Right ventricle myocardium inferior (tissue), 1 donor: ENCODE measurements at places on chromosomes 4 and X. TPM values are rescaled to one million over a fixed set of nuclear protein-coding genes. Genes with fewer than 3 reads are reported as not detected.
A peak's percentile ranks its signal among the peaks of the same experiment; 100 is the strongest.

GRCh38 chr4:101651778-101652177 lies 138.8 kb upstream of the BANK1 start:
- DNase-seq, result no peak

- DNase-seq, result peak; percentile 17
These were observed 99.9 kb downstream of the WFS1 start for GRCh38 chr4:6369511-6369910.

The MAB21L2 gene
- not detected for total RNA-seq

DNA sequence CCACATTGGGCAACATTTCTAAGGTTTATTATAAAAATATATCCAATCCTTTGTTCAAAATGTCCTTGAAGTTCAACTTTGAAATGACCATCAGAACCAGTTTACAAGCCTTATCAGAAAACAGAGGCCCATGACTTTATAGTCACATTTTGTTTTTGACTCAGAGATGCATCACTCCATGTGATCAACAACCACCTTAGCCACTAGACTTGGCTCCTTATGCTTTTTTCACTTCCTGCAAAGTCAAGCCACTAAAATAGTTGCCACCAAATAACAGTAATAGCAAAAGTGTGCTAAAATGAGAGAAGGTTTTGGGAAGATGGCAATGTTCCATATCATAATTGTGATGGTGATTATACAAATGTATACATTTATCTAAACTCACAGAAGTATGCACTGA lies 181.7 kb downstream of the MAML3 start:
- no peak for DNase-seq

DNA sequence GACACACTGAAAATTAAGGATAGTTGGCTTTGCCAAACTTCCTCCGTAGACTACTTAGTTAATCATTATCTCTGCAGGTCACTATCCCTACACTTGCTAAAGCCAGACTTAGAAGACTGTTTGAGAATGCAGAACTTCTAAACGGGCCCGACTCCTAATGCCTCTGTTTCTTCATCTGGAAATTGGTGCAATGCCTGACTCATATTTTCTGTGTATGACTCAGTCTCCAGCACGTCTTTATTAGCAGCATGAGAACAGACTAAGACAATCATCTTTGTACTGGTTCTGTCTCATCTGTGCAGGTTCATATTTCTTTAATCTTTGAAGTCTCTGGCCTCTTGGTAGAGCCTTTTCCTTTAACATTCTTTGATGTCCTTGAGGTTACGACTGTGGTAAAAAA lies 411.9 kb upstream of the ACTRT1 start:
- DNase-seq, result no peak

DNA sequence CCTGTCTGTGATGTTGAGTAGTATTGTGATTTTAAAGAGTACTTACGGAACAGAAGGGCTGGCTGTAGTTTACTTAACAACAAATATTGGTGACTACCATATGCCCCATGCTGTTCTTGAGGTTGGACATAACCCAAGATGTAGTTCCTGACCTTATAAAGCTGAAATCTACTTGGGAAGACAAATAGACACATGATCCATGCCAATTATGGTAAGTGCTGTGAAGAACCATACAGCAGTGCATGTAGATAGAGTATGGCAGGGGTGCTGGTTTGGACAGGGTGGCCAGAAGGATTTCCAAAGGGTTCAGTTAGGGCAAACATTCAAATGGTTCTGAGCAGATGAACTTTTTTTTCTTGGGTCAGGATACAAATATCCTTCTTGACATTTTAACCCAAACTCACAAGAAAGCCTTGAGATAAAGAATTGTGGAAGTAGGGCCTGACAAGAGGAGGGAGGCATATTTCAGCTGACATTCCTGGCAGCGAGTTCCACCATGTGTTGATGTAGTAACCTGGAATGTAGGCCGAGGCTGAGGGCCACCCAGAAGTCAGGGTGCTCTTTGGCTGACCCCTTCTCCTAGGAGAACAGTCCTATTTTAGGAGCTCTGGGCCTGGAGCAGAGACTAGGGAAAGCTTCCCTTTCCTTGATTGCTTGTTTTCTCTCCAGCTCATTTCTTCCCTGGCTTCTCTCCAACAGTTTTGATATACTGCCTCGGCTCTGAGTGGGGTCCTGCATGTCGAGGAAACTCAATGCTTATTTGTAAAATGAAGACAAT lies 74.2 kb downstream of the FREM3 start:
- DNase-seq, result peak; percentile 80

- no peak for DNase-seq
These were observed 2.6 kb upstream of the TCEANC start for GRCh38 chrX:13650318-13650717.

DNA sequence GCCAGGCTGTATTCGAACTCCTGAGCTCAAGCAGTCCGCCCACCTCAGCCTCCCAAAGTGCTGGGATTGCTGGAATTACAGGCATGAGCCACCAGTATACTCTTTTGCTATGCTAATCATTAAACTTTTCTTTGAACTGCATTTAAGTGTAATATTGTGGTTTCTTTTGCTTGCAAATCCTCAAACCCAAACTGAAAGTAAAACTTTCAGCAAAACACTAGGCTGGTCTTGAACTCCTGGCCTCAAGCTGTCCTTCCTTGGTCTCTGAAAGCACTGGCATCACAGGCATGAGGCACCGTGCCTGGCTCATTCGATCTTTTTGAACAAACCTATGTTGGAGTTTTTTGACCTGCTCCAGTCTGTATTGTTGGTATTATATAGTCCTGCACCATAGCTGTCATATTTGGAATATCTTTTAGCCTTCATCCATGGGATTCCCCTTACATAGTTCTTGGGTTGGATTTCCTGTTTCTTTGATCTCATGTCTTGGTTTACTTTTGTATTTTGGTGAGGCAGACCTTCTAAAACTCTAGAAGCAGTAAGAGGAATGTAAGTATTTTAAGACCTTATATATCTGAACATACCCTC lies 34.1 kb downstream of the MOB1B start:
- no peak for DNase-seq

DNA sequence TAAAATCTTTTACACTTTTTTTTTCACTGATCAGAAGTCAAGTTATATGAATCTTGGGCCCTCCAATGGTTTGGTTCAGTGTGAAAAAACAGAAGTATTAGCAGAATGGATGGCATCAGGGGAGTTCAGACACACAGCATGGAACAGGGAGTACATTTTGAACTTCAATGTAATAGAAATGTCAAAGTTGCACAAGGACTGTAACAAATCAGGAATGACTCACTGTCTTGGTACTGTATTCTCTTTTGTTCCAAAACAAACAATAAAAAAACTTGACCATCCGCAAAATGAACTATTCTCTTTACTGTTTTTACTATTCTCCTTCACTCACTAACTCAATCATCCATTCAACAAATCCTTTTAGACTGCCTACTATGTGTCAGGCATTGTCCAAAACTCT lies 401.0 kb downstream of the FSTL5 start:
- DNase-seq, result no peak

The MID2 gene
- 7.1 TPM for total RNA-seq

- no peak for DNase-seq
These were observed 8.3 kb downstream of the SPATA18 start for GRCh38 chr4:52059372-52059771.

The RTL9 gene
- total RNA-seq, result 0.38 TPM

The HSFX2 gene
- total RNA-seq, result not detected

The CXCL3 gene
- total RNA-seq, result 0.16 TPM

The LUZP4 gene
- total RNA-seq, result not detected

GRCh38 chr4:127307996-127308395 lies 324.8 kb upstream of the INTU start:
- DNase-seq, result no peak

- peak; percentile 39 for DNase-seq
These were observed 70.8 kb downstream of the ADRA2C start for GRCh38 chr4:3836756-3837601.

- no peak for DNase-seq
These were observed 64.0 kb downstream of the IGSF1 start for GRCh38 chrX:131225078-131225477.

The NSG1 gene
- total RNA-seq, result 8.9 TPM

The FAM9B gene
- total RNA-seq, result not detected

The ASMTL gene
- total RNA-seq, result 33.1 TPM

- no peak for DNase-seq
These were observed 49.9 kb upstream of the MND1 start for GRCh38 chr4:153294631-153295030.

DNA sequence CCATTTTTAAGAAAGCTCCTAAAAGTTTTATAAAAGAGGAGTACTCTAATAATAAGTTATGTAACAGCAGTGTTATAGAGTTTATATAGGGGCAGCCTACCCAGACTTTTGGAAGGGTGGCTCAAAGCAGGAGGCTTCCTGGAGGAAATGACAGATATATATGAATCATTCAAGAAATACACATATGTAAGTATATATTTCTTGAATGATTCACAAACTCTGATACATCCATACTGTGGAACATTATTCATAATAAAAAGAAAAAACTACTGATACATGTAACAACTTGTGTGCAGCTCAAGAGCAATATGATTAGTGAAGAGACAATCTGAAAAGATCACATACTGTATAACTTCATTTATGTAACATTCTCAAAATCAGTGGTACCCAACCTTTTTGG lies 166.2 kb downstream of the WDFY3 start:
- DNase-seq, result no peak

DNA sequence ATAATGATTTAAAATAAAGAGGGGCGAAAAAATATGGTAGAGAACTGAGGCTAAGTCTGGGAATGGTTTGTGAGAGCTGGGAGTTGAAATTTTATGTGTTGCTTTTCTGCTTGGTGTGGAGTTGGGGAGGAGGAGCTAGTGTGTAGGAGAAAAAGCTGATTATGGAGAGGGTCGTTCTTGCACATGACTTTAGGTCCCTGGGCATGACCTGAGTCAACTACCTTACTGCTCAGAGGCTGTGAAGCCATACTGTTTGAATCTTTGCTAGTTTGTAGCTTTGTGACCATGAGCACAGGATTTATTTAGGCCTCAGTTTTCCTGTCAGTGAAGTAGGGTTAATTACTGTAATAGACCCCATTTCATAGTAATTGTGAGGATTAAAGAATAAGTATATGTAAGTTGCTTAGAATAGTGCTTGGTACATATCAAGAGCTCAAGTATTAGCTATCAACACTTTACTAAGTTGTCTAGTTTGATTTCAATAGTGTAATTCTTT lies 78.6 kb downstream of the KDM6A start:
- DNase-seq, result no peak

The GPRIN3 gene
- 5.9 TPM for total RNA-seq

DNA sequence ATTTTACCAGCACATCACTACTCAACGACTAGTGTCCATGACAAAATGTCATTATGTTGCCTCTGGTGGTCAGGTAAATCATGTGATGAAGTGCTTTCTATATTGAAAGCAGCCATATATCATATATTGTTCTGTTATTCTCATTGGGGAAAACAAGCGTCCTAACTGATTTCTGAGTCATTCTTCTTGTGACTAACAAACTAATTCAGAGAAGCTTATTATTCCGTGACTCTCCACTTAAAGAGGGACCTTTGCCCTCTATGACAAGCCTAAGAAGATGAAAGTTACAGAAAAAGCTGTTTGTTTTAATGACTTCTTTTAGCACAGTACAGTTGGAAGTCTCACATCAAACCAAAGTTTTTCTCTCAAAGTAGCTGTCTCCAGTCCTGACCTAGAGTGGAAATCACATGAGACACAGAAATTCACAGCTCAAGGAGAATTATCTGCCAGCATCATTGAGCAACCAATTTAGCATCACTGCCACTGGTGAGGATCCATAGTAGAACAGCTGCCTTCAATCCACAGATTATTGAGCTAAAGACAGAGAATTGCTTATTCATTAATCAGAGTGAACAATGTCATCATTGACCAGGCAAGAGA lies 36.4 kb downstream of the ASB9 start:
- no peak for DNase-seq

The CXorf49 gene
- total RNA-seq, result not detected

DNA sequence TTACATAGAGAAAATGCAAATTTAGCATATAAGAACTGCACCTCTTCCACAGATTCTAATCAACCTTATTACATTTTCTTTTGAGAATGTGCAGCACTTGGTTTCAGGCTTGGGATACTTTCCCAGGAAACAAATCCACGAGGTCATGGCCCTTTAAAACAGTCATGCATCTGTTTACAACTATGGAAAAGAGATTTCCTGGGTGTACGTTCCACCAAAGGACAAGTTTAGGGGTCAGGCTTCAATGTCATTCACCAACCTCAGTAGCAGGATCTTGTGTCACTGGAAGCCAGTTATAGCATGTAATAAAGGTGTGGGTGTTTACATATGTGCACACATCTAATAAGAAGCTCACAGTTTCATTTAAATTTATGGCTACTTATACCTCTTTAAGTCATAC lies 30.7 kb downstream of the EREG start:
- no peak for DNase-seq

DNA sequence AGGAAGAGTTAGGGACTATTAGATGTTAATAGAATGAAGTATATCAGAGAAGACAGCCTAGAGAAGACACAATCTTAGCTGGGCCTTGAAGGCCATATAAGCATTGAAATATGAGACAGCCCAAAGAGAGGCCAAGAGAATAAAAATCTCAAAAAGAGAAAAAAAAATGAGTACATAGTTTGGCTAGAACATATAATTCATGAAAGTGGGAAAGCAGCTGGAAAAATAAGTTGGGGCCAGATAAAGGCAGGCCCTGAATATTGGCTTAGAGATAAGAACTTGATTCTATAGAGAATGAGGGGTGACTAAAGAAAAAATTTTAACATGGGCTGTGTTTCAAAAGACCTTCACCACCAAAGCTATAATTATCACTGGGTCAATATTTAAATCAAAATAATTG lies 7.4 kb upstream of the UTP3 start:
- no peak for DNase-seq

The SSX3 gene
- total RNA-seq, result not detected

The CXCL5 gene
- total RNA-seq, result 0.08 TPM

The STBD1 gene
- 29.4 TPM for total RNA-seq

- no peak for DNase-seq
These were observed 109.6 kb downstream of the PACRGL start for GRCh38 chr4:20809812-20810211.

GRCh38 chr4:2136726-2137125 lies 77.6 kb downstream of the NAT8L start:
- DNase-seq, result no peak

- no peak for DNase-seq
These were observed 24.2 kb downstream of the FAM156A start for GRCh38 chrX:52933976-52934703.
